ENCODE measurements at places on chromosomes 4 and X.

- DNase-seq, result no peak
Observed at GRCh38 chr4:174763454-174764104, 65.5 kb downstream of the GLRA3 start.

DNA sequence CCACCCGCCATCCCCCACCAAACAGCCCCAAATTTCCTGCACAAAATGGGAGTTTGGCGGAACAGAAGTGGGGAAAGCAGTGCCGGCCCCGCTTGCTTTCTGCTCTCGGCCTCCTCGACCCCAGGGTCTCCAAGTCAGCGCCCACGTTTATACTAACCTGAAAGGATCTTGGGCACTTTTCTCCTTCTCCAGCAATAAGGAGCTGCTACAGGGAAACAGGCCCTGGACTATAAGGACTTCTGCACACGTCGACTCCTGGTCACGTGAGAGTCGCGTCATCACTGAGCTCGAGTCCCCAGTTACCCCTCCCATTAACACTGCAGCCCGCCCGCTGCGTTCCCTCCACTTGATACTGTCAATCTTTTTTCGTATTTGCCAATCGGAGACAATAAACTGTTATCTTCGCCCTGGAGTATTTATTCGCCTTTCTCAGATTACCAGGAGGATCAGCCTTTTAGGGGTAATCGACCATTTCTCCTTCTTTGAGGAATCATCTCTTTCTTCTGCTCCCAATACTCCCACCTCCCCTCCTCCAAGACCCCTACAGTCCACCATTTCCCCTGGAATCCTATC lies at the start of gene TCEAL8:
TCEAL8 (minus strand) TSS at position 235 of the 573 bp plus-strand sequence. CDS start 1,176 bp downstream, outside the sequence.
- DNase-seq, result peak; percentile 60

- DNase-seq, result no peak
Observed at GRCh38 chr4:159016593-159017024, 86.3 kb upstream of the RAPGEF2 start.

GRCh38 chr4:112277220-112277619 lies 8.5 kb downstream of the TIFA start:
- DNase-seq, result no peak

Data from Kasumi-1 (cell line).